Cerebellar nuclear complex (tissue), 1 donor: ENCODE measurements at places on chromosomes 11 and 22.

- no peak for DNase-seq
Measured at GRCh38 chr22:23055449-23056179, 14.7 kb upstream of the GNAZ start.

DNA sequence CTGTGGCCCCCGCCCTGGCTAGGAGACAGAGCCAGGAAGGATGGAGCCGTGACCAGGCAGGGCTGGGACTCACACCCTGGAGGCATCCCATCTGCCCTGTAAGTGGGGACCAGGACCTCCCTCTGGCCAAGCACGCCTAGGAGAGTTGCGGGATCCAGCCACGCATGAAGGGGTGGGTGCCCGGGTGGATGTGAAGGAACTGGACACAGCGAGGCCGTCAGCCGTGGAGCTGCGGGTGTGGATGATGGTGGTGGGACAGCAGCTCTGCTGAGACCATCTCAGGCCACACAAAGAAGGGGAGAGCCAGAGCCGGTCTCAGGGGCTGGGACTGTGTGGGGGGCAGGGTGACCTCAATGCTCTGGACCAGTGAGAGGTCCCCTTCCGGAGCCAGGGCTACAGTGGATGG, 746.4 kb downstream of the BRD1 start:
- no peak for DNase-seq

DNA sequence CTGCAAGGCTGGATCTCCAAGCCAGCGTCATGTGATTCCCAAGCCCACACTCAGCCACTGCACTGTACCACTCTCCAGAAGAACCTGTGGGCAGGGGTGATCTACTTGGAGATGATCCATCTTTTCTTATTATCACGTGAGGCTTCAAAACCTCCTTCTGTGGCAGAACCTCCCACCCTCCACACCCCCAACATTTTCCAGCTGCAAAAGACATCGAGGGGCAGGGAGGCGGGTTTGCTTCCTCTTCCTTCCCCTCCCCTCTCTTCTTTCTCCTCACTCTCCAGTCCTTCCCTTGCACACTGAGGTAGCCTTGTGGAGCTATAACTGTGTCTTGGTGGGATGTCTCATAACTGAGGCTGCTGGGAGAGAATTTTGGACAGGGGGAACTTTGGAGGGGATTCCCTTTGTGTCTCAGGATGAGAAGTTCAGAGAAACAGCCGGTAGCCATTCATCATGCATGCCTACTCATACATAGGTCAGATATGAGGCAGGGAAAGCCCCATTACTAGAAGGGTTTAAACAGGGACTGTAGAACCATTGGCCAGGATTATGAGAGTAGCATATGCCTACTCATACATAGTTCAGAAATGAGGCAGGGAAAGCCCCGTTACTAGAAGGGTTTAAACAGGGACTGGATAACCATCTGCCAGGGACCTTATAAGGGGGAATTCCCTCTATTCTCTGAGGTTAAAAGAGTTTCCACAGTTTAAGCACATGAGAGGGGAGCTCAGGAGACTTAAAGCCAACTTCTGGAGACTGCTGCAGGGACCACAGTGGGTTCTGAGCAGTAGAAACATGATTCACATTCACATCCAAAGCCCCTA, 420.7 kb upstream of the CADM1 start:
- no peak for DNase-seq

DNA sequence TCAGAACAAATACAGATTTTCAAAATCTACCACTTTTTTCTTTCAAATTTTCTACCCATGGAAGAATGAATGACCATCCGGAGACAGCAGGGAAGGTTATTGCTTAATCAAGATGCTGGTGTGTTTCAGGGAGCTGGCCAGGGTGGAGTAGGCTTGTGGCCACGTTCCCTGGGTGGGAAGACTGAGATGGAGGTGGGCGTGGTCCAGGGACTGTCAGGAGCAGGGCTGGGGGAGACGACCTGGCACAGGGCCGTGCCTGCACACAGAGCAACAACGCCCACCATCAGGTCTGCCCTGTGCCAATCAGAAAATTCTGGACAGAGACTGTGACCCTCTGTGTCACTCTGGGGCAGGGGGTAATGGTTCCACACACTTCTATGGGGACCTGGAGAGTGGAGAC, 7.1 kb upstream of the APOBEC3H start:
- no peak for DNase-seq

DNA sequence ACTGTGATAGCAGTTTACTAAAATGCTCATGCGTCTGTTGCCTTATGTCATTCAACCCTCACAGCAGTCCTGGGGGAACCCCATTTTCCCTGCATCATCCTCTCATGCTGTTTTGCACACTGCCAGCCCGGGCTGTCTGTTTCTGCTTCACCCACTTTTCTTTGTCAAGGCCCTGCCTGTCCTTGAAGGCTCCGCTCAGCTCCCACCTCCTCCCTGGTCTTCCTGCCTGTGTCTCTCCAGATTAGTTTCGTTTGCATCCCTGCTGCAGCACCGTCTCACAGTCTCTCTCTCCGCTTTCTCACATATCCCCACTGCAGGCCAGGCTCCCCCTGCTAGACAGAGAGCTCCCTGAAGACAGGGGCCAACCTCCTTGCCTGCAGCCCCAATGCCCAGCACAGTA, 29.9 kb downstream of the SERPINH1 start:
- DNase-seq, result no peak

DNA sequence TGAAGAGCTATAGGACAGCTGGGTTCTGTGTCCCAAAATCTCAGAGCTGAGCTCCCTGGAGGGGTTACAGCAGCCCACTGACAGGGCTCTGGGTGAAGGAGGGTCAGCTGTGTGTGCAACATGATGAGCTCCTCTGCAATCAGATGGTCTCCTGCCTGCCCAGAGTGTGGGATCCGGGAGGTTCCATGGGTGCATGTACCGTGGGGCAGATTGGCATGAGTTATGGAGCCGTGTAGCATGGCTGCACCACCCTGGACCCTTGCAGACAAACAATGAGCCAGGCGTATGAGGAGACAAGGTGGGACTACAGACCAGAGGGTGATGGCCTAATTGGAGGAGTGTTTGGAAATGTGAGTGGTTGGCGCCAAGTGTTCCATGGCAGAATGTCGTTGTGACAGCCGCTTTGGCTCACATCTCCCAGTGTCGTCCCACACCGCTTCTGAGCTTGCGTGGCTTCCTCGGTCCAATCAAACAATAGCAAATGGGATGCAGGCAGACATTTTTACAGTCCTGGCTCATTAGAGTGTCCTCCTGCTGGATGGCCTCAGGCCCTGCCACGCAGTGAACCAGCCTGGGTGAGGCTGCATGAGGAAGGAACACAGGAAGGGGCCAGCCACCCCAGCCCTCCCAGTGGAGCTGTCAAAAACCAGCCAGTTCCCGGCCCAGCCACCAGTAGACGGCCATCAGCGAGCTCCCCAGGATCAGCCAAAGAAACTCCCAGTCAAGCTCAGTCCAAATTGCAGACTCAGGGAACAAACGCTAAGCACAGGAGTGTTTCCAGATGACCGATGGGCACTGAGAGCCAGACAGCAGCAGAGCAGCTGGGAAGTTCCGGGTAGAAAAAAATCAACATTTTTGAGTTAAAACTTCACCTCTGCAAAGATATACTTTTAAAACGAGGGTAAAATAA, 1066.9 kb downstream of the BRD1 start:
- no peak for DNase-seq

DNA sequence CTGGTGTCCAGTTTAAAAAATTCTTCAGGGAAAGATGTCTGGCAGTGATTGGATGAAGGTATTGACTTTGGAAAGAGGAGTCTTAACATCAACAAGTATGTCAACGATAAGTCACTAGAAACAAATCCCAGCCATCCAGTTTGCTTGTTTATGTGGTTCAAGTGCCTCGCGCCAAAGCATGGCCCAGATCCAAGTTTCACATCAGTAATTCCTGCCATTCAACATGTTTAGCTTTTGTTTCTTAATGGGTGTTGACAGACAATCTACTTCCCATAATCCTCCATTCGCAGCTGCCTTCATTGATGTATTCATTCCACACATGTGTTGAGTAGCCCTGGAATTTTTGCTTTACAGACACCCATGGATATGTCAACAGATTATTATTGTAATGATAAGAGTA, 77.8 kb downstream of the UBASH3B start:
- no peak for DNase-seq

DNA sequence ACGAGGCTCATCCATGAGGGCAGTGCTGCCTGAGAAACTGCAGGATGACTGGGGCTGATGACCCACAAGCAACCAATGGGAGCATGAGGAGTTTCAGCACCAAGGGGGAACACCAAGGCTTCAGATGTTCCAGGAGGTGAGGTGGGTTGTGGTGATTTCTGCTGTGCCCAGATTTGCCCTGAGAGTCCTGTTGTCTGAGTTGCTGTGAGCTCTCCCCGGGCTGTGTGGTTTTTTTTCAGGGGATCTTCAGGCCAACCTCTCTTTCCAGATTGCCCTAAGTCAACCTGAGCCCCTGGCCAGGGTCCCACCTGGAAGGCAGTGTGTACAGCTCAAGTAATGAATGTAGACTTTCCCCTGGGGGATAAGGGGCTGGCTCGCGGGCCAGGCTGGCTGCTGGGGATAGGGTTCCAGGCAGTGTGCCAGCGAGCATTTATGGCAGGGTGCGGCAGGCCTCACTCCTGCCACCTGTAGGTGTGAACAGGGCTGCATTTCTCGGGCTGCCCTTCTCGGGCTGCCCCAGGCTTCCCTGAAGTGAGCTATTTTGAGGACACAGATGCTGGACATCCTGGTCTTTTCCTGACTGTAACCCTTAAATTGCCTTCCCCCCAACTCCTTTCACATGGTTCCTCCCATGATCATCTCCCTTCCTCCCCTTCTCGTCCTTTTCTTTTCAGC, 9.8 kb downstream of the SLC22A6 start:
- DNase-seq, result no peak

DNA sequence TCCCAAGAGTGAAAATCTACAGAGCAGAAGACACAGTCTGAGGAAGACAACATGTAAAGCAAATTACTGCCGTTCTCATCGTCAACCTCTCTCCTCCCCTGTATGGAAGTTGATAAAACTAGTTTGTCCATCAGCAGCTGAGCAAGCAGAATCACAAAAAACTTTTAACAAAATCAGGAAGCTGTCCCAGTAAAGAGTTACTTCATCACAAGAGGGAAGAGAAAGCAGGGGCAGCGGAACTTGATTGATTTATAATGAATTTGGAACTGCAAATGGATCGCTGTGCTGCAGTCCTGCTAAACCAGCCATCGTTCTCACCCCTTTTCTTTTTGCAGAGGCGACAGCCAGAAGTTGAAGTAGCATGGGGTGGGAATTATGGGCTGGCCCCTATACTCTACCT, 13.7 kb upstream of the UCP3 start:
- DNase-seq, result no peak

GRCh38 chr11:94753630-94754029, 14.5 kb upstream of the AMOTL1 start:
- DNase-seq, result no peak
